ENCODE measurements at places on chromosomes 7 and 10.
A peak's percentile ranks its signal among the peaks of the same experiment; 100 is the strongest.

DNA sequence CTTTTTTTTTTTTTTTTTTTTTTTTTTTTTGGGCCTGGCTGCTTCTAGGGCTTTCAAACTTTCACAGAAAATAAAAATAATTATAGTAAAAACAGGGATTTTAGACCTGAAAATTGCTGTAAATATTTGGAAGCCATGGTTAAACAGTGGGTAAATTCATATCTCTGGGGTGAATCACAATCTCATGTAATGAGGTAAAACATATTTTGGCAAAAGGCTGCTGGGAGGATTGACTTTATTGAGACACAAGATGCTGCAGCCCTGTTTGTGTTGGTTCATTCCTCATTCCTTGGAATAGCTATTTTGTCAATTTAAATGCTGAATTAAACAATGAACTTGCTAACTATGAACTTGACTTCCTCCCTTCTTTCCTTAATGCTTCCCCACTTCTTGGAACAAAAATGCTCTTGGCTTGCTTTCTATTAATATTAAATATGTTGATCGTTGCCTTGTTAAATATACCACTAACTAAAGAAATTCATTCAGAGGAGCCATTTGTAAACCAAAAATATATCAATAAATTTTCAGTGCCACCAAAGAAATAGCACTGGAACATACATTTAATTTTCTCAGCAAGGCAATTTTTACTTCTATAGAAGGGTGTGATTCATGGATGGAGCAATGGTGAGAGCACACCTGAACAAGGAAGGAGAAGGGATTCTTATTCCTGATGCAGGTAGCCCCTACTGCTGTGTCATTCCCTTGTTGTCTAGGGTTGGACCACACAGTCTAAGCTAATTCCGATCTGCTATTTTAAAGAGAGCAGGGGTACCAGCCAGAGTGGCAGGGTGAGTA, 24.6 kb downstream of the AGK start:
- DNase-seq: no peak

DNA sequence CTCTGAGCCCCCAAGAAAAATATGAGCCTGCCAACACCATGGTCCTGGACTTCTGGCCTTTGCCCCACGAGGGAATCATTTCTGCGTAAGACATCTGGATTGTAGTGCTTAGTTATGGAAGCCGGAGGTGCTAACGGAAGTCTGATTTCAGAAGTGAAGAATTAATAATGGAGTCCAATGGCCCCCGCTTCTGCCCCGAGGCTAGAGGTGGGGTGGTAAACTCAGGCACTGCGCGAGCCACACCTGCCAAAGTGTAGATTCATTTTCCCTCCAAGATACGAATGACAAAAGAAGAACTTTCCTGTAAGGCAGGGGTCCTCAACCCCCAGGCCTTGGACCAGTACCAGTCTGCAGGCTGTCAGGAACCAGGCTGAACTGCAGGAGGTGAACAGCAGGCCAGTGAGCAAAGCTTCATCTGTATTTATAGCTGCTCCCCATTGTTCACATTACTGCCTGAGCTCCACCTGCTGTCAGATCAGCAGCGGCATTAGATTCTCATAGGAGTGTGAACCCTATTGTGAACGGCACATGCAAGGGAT, 22.3 kb downstream of the CNPY1 start:
- DNase-seq: no peak

DNA sequence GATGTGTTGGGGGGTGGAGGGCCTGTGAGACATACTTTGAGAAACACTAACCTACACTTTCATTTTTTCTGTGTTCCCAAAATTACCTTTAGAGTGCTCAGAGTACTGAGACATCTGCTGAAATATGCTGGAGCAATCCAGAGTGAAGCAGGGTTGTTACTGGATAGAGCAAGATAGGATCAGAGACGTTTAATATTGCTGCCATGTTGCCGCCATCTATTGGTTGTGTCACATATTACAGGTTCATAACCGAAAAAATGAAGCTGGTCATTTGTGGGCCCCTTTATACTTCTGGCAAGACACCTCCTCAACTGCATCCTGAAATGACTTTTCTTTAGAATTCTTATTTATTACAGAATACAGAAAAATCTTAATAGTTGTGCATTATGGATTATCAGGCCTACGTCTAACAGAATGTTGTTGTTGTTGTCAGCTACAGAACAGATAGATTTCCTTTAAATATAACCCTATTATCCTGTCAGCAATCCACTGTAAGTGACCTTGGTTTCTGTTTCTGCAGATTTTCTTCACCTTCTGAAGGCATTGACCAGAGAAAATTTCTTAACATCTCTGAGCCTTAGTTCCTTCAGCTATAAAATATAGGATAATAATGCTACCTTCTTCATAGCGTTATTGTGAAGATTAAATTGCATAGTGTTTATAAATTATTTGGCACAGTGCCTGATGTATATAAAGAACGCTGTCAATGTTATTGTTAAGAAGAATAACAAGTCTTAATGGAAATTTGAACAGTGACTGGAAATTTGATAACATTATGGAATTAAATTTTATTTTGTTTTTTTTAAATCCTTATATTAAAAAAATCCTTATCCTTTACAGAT, 16.2 kb upstream of the DLD start:
- DNase-seq: peak; percentile 86

DNA sequence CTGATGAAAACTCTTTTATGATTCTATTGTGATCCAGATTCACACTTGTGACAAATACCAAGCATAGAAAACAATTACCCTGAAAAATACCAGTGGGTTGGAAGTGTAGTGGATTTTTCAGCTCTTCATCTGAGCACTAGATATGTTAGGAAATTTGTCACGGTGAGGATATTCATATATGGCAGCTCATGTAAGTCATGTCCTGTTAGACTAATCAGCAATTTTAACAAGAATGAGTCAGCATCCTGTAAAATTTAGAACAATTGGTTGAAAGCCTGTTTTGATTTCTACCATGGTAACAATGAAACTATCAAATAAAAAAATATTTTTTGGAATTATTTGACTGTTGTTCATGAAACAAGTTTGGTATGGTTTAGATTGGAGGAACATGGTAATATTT, 334.3 kb downstream of the CACNA2D1 start:
- DNase-seq: no peak

GRCh38 chr7:6478186-6478585, 30.4 kb upstream of the DAGLB start:
- DNase-seq: no peak
